Activated T-cell treated with anti-CD3 and anti-CD28 coated beads for 4 hours (primary cell): ENCODE measurements at places on chromosomes 11 and 22.
A peak's percentile ranks its signal among the peaks of the same experiment; 100 is the strongest.

- DNase-seq: no peak
These were observed 156.0 kb downstream of the MPPED1 start for GRCh38 chr22:43567691-43568324.

- DNase-seq: no peak
These were observed 18.2 kb downstream of the LARGE1 start for GRCh38 chr22:33902073-33902472.

DNA sequence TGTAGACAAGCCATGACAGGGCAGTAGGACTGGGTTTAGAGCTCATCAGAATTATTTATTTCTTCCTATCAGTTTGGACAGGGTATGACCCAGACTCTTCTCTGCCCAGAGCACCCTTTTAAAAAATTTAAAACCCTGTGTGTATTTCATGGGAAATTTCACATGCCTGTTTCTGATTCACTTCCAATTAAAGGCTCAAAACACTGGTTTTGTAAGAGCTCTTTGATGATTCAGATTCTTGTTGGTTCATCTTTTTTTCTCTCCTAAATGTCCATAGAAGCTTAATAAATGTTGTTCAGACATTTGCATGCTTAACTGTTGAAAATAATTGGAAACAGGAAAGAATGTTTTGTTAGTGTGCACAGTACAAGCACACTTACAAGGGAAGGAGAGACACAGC is 13.8 kb downstream of the FLI1 start:
- no peak for DNase-seq

GRCh38 chr11:118488480-118489109 is 38.7 kb upstream of the TTC36 start:
- peak; percentile 71 for DNase-seq

DNA sequence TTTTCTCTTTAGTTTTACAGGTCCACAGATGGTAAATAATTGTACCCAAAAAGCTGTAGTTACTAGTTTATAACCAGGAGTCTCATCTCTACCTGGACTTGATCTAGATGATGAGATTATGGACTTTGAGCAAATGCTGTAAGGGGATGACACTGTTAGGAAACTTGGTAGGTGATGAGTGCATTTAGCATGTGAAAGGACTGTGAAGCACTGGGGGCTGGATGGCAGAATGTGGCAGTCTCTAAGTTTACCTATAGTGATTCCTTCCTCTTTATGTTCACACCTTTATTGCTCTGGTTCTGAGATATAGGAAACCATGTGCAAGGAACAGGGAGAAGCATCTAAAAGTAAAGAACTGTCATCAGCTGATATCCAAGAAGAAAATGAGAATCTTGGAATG is 230.7 kb upstream of the CHORDC1 start:
- DNase-seq: no peak

GRCh38 chr22:33919391-33920196 is 682 bp downstream of the LARGE1 start:
- DNase-seq: no peak

DNA sequence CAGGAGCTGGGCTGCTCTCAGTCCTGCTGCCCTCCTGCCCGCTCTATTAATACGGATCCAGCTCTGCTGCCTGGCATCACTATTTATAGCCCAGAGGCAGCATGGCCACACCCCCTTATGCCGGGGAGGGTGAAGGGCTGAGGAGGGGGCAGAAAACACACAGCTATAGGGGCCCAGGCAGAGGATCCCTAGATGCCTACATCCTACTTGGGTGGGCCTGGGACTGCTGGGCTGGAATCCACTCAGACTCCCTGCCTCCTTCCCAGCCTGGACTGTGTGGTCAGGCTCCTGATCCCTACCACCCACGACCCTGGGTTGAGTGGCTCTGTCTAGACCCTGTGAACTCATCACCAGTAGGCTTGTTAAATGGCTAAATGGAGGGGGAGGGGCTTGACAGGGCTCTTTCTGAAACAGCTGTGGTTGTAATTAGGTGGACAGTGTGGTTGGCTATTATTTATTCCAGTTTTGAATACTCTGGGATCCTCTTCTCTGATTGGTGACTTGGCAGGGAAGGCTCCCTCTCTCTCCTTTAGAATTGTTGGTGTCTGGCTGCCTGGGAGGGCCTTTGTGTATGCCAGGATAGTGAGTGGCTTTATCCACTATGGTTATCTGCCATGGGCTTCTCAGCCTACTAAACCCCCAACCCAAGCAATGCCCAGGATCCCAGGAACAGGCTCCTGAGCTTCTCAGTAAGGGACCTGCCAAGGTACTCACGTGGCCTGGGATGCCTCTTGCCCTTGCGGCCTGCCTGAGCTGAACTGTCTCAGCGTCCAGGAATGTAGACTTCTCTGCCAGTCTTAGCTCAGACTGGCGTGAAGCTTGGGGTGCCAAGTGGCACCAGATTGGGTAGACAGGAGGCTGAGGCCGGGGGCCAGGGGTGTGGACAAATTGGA is 15.2 kb downstream of the PHLDB1 start:
- DNase-seq: no peak

DNA sequence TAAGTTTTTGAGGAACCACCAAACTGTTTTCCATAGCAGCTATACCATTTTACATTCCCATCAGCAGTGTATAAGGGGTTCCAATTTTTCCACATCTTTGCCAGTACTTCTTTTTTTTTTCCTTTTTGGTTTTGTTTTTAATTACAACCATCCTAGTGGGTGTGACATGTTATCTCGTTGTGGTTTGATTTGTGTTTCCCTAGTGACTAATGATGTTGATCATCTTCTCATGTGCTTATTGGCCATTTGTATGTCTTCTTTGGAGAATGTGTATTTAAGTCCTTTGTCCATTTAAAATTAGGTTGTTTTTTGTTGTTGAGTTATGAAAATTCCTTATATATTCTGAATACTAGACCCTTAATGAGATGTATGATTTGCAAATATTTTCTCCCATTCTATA is 59.3 kb downstream of the STIM1 start:
- no peak for DNase-seq

- DNase-seq: no peak
These were observed 34.4 kb upstream of the SMTN start for GRCh38 chr22:31046539-31047226.

GRCh38 chr11:1482581-1483444 is 3.8 kb downstream of the MOB2 start:
- no peak for DNase-seq

DNA sequence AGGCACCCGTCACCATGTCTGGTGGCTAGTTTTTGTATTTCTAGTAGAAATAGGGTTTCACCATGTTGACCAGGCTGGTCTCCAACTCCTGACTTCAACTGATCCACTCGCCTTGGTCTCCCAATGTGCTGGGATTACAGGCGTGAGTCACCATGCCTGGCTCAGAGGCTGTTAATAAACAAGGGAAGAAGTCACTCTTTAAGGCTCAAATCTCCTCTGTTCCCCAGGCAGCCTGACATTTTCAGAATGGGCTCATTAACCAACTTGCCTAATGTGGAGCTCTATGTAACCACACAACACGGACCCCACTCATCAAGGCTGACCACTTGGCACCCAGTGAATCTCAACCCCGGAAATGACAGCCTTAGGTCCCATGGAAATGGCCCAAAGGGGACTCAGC is 24.1 kb downstream of the APOL3 start:
- no peak for DNase-seq

DNA sequence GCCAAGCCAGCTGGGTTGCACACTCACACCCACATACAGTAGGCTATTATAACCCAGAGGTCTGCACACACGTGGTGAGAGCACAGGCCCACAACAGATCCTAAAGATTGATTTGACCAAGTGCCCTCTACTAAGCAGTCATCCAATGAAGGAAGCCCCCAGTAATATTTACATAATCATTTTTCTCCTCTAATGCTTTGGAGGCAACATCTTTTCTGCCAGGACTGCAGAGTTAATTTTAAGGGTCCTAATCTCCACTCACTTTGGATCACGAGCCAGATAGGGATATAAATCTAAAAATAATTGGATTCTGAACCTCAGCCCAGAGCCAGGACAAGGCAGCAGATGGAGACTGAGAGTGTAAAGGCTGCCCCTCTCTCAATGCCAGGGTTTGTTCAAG is 49.1 kb upstream of the MTNR1B start:
- no peak for DNase-seq

DNA sequence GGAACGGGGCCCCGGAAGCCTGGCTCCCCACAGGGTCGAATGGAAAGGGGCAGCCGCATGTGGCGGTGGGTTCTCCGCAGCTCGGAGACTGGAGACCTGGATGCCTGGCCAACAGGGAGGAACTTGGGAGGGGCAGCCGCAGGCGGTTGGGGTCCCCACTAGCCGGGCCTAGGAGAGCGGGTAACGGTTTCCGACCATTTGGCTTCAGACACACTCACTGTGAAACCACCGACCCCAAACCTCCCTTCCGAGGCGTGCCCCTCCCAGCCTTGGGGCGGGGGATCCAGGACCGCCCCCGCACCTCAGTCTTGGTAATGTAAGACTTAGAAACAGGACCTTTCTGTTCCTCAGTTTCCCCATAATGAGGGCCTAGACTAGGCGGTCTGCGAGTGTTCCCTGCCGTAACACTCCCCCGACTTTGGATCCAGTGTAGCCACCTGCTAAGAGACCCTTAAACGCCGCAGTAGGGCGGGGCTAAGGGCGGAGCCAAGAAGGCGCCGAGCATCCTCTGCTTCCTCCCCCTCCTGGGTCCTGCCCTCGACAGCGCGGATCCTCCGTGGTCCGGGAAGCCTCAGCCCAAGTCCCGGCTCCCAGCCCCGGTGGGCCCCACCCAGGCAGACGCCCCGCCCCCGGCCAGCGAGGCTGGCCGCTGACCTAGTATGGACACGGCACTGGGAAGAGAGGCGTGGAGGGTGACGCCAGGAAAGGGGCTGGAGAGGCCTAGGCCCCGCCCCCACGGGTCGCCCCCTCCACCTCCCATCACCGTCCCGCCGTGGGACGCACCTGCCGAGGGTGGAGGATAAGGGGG is 1.8 kb upstream of the RASGRP2 start:
- peak; percentile 65 for DNase-seq

DNA sequence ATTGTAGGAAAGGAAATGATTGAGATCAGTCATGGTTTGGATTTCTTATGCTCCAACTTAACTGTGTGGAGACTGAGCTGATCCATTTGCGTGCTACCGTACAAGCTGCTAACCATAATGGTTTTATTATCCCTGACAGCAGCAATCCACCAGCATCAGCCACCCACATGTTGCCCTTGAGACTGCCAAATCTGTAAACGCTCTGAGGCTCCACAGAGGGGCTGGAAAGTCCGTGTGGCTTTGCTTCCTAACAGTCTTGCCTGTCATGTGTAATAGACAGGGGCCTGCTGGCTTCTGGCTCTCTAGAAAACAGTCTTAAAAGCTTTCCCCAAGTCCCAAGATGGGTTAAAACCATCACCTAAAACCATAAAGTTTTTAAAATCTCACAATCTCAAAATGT is 30.1 kb downstream of the ATG16L2 start:
- no peak for DNase-seq

GRCh38 chr11:73001615-73002014 is 140.5 kb downstream of the FCHSD2 start:
- no peak for DNase-seq

- DNase-seq: no peak
These were observed 1.9 kb downstream of the GDPD4 start for GRCh38 chr11:77299528-77299993.

GRCh38 chr11:108927791-108928545 is 263.1 kb downstream of the DDX10 start:
- DNase-seq: no peak

DNA sequence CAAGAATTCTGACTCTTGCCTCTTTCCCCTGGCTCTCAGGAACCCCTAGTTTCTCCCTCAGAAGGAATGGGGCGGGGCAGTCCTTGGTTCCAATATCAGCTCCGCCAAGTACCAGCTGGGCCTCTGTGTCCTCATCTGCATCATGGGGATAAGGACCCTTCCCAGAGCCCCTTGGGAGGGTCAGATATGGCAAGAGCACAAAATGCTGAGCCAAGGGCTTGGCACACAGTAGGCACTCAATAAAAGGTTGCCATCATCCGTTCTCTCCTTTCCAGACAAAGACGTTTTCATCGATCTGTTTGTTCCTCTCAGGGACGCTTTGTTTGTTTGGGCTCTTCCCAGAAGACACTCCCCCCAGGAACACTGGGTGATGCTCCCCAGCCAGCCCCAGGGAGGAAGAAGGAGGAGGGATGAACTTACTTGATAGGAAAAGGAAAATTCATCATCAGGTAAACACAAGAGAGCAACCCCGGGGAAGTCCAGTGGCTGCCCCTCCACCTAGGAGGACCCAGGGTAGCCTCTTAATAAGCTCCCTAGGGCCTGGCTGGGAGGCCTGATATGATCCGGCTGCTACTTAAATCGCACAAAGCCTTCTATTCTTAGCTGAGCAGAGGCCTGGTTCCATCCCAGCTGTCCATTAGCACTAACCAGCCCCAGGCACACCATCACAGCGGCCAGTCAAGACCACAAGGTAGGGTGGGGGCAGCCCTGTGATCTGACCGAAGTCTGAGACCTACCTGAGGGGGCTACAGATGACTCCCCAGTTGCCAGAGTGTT is 19.6 kb downstream of the GDPD5 start:
- no peak for DNase-seq

DNA sequence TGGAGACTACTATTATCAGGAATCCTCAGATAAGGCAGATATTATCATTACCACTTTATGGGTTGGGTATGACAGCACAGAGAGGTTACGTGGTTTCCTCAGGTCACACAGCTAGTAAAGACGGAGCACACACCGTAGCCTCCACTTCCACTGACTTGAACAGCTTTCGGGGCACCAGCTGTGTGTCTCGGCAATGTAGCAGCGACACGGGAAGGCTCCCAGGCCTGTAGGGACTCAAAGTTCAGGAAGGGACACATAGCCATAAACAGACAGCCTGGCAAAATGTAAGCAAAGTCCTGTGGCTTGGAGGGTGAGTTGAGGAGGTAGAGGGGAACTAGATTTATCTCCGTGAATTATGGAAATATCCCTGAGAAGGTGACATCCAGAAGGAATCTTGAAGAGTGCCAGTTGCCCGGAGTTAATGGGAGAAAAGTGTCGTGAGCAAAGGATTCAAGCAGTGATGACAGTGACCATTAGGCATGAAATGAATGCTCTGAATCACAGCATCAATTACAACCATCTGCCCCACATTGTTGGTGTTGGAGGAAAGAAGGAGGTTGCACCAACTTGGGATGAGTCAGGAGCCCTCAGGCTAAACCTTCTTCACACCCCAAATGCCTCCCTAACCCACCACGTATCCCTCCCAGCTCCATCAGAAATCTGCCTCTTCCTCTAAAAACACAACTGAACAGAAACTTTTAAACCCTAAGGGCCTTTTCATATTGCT is 106.7 kb upstream of the ASPHD2 start:
- DNase-seq: no peak

- DNase-seq: no peak
These were observed 3.0 kb upstream of the LRRC75B start for GRCh38 chr22:24595863-24596262.

DNA sequence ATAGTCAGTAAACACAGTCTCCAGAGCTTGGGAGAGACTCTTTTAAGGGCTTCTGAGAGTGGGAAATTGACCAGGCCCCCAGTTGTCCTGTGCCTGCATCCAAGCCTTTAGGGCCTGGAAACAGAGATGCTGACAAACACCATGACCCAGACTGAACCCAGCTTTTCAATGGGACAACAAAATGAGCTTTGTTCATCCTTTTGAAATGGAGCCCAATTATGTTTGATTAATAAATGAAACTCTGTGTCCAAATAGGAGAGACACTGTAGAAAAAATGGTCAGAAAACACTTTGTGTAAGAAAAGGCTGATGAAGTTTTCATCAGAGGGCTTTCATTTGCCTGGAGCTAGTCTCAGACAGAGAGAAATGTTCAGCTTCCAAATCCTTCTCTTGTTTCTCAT is 146.0 kb downstream of the RRAS2 start:
- DNase-seq: no peak

GRCh38 chr22:43948836-43949406 is 6.3 kb upstream of the SAMM50 start:
- DNase-seq: no peak
